SK-N-MC (cell line): ENCODE measurements at places on chromosomes 4 and X.
A peak's percentile ranks its signal among the peaks of the same experiment; 100 is the strongest.

- DNase-seq = no peak
Observed at GRCh38 chr4:80017125-80017854, 55.7 kb downstream of the ANTXR2 start.

DNA sequence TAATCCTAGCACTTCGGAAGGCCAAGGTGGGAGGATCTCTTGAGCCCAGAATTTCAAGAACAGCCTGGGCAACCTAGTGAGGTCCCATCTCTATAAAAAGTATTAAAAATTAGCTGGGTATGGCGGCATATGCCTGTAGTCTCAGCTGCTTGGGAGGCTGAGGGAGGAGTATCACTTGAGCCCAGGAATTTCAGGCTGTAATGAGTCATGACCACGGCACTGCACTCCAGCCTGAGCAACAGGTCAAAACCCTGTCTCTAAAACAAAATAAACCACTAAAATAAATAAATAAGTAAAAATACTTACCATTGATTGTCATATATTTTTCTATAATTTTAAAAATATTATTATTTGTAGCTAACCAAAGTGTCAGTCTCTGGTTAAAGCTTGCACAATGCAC, 315.6 kb upstream of the SMIM31 start:
- no peak for DNase-seq

GRCh38 chr4:108446556-108446955, 173.8 kb upstream of the RPL34 start:
- DNase-seq = no peak

- no peak for DNase-seq
Observed at GRCh38 chr4:140645614-140646412, 77.1 kb upstream of the UCP1 start.

DNA sequence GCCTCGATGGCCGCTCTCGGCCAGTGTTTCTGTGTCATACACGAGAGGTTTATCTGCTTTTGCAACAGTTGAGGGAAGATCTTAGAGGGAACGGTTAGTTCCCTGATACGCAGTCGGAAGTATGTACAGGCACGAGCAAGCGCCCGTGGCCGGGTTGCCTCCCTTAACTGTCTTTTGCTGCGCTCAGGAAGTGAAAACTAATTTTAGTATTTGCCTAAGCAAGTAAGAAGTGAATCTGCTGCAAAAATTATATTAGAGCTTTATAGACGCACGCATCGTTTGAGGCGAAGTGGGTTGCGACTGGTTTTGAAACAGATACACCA, 695 bp downstream of the MTM1 start:
- no peak for DNase-seq

- no peak for DNase-seq
Observed at GRCh38 chr4:181166742-181167399, 1076.3 kb upstream of the TENM3 start.

- peak; percentile 32 for DNase-seq
Observed at GRCh38 chrX:95346856-95347255, 1337.8 kb upstream of the DIAPH2 start.

DNA sequence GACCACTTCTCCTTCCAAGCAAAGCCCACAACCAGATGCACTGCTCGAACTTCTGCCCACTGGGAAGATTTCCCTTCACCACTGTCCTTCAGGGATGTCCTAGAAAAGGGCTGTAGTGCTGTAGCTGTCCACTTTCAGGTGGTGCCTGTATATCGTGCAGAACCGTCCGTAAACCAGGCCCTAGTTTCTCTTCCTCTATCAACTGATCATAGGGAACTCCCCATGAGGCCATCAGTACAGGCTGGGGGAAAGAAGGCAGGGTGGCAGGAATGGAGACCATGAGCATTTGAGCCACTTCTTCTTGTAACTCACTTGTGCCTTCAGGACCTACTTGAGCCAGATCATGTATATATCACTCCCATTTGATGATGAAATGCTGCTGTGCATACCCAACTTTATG, 57.3 kb upstream of the FAM9B start:
- DNase-seq = no peak

GRCh38 chr4:30117433-30117832, 602.7 kb upstream of the PCDH7 start:
- DNase-seq = no peak

DNA sequence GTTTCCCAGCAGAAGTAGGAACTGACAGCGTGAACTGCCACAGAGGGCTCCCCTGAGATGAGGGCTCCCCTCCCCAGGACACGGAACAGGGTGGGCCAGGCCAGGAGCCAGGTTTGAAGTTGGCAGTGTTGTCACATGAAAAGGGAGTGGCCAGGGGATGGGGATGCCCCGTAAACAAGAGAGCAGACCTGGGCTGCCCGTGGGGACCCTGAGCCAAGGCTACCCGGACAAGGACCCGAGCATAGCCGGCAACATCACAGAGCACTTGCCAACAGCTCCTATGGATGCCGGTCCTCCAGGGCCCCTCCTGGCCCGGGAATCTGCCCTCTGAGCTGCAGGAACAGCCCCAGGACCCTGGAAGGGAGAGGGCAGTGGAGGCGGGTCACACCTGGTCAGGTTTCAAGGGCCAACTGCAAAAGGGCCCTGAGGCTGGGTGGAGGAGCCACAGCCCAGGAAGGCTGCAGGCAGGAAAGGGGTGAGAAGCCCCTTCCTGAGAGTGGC, 102.1 kb downstream of the CPZ start:
- no peak for DNase-seq

GRCh38 chr4:172124656-172125308, 311.6 kb downstream of the GALNTL6 start:
- no peak for DNase-seq

- peak; percentile 2 for DNase-seq
Observed at GRCh38 chrX:135345107-135345589, 35.9 kb downstream of the ETDC start.

- DNase-seq = no peak
Observed at GRCh38 chr4:185380320-185380719, 15.4 kb downstream of the LRP2BP start.

DNA sequence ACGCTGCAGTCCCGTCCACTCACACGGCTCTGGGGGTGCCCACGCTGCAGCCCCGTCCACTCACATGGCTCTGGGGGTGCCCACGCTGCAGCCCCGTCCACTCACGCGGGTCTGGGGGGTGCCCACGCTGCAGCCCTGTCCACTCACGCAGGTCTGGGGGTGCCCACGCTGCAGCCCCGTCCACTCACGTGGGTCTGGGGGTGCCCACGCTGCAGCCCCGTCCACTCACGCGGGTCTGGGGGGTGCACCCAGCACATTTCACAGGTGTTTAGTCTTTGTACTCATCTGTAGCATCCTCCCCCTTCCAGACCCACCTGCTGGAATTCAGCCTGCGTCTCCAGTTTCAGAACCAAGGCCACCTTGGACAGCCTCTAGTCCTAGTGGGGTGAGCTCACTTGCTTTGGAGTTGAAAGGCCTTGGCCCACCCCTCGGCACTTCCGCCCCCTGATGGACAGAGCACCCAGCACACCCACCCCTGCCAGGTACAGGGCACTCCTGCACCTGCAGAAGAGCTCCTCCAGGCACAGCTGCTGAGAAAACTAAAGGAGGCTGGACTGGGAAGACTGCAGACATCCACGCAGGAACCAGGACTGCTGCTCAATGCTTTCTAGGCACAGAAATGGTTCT, 73.0 kb downstream of the ABLIM2 start:
- DNase-seq = no peak

- DNase-seq = no peak
Observed at GRCh38 chr4:172986114-172986513, 182.5 kb upstream of the GALNT7 start.

DNA sequence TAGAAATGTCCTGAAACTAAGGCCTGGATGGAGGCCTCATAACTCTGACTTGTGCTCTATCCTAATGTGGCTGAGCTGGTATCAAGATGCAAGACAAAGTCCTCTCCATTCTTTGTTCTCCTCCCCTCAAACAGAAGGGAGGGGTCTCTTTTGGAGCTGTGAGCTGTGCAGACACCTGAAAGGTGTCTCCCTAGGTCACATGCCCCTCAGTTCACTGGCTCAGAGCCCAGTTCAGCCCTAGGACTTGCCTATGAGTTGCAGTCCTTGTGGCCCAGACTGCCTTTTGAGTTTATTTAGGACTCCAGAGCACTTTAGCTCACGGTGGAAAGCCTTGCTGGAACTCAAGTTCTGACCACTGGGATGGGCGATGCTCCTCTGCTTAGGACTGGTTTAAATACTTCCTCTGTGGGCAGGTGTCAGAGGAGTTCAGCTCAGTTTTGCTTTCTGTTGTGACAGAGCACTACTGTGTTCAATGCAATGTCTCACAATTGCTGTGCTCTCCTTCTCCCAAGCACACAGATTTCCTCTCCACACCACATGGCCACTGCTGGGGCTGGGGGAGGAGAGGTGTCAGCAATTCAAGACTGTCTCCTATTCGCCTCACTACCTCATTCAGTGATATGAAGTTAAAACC, 84.8 kb upstream of the ZNF827 start:
- no peak for DNase-seq

GRCh38 chr4:55013431-55013955, 111.9 kb downstream of the KDR start:
- no peak for DNase-seq

- no peak for DNase-seq
Observed at GRCh38 chr4:79620617-79621016, 212.6 kb upstream of the GK2 start.

DNA sequence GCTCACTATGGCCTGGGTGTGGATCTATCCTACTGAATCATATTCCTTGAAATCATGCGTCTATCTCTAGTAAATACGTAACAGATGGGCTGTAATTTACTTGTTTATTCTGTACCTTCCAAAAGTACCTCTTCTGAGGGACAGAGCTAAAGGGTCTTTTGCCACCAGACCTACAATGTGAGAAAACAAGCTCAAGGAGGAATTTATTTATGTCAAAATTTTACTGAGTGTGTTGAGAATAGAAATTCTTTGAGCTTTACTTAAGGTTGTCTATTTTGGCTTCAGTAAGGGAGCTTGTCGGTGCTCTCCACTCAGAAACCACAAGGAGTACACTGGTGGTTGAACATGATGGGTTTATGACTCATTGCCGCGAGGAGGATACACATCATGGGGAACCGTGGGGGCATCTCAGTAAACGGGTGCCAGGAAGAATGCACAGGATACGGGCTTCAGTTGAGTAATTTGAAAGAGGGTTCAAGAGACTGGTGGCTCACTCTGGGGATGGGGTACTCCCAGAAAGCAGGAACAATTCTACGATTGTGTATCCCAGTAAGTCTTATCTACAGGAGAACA, 3.0 kb downstream of the ANK2 start:
- no peak for DNase-seq

DNA sequence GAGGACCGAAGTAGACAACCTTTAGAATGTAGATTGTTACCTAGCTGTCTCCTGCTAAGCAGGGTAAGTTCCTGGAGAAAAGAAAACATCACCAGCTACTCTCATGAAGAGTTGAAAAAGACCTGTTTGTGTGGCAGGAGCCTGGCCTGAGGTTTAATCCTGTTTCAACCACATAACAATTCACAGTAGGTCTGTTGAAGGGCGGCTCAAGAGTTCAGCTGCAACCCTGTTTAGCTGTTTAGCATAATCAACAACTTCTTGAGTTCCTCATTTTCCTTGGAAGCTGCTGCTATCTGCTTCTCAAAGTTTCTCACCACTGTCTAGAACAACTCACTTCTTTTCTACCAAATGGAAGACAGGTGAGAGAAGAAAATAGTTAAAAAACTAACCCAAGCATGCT, 170.4 kb upstream of the TET2 start:
- DNase-seq = no peak

GRCh38 chr4:150569998-150570535, 11.9 kb upstream of the MAB21L2 start:
- no peak for DNase-seq

- no peak for DNase-seq
Observed at GRCh38 chrX:153469811-153470410, 465 bp downstream of the HAUS7 start.

- no peak for DNase-seq
Observed at GRCh38 chr4:75306506-75306905, 207.7 kb downstream of the RCHY1 start.

DNA sequence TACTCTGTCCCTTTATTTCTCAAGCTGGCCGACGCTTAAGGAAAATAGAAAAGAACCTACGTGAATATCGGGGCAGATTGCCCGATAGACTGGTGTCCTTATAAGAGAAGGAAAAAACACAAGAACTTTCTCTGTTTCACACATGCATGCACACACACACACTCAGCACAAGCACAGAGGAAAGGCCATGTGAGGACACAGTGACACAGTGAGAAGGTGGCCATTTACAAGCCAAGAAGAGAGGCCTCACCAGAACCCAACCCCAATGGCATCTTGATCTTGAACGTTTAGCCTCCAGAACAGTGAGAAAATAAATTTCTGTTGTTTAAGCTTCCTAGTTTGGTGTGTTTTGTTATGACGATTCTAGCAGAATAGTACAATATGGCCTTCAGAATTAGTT, 37.0 kb downstream of the SPRY1 start:
- no peak for DNase-seq

- no peak for DNase-seq
Observed at GRCh38 chr4:114036426-114036825, 57.0 kb upstream of the ARSJ start.
